ENCODE measurements at places on chromosomes 5 and 9.

DNA sequence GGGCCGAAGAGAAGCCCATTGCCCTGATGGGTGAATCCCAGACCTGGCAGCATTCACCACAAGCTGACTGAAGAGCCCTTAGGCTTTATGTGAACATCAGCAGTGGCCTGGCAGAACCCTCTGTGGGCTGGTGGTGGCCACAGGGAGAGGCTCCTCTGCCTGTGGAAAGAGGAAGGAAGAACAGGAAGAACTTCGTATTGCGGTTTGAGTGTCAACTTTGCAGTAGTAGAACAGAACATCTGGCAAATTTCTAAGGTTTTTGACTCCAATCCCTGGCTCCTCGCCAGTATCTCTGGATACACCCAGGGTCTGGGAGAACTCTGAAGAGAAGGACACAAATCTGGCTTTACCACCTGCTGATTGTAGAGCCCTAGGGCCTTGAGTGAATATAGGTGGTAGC is 356.4 kb upstream of the GRAMD2B start:
- peak; percentile 46 for DNase-seq

GRCh38 chr5:74167206-74167929 is 473.2 kb downstream of the ENC1 start:
- DNase-seq, result no peak

- DNase-seq, result no peak
Observed at GRCh38 chr5:108720391-108720790, 27.3 kb upstream of the FER start.

DNA sequence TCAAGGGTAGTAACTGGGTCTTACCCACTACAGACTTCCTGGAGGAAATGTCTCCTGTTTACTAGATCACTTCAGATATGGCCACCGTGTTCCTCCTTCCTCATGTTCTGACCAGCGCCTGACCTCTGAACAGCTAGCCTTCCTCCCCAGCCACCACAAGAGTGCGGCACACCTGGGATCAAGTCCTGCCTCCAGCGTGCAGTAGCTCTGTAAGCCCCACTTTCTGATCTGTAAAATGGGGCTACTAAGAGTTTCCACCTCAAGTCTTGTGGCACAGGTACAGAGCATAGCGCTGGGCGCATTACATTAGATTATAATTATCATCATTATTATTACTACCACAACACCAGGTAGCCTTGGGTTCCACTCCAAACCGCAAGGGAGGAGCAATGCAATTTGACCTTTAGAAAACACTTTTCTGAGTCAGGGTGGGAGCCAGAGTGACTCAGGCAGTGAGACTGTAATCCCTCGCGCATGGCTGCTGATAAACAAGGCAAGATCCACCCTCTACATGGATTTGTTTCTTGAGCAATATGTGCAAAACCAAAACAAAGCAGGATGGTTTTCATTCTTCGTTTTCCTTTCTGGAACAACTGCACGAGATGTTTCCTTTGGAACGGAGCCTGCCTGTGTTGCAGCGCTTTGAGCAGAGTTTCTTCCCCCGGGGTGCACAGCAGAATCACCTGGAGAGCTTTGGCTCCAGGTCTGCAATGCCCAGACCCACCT is 65.0 kb upstream of the ANGPTL2 start:
- no peak for DNase-seq

DNA sequence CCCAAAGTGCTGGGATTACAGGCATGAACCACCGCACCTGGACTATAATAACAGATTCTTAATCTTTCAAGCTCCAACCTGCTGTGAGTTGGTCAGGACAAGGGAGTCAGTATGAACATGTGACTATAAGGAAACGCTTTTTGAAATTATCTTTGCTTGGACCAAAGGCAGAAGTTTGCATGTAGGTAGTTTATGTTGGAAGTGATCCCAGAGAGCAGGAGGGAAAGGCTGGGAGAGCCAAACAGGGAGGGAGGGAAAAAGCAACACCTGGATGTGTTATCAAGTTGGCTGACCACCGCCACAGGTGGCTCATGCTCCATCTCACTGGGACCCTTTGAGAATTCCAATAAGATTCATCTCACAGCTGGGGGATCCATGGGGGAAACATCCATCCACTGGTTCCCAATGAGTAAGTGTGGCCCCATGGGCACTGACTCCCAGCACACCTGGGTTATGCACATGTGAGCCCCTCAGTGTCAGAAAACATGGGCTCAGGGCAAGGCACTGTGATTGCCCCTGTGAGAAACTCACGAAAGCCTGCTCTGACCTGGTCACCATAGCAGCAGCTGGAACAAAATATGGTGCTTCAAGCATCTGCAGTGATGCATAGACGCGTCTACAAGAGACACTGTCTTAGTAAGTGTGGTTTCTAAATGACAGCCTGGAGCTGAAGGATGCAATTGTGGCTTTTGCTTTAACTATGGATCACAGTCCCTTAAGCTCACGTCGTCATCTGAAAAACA is 62.1 kb downstream of the ARSB start:
- no peak for DNase-seq

GRCh38 chr5:107359033-107359915 is 311.5 kb downstream of the EFNA5 start:
- no peak for DNase-seq

DNA sequence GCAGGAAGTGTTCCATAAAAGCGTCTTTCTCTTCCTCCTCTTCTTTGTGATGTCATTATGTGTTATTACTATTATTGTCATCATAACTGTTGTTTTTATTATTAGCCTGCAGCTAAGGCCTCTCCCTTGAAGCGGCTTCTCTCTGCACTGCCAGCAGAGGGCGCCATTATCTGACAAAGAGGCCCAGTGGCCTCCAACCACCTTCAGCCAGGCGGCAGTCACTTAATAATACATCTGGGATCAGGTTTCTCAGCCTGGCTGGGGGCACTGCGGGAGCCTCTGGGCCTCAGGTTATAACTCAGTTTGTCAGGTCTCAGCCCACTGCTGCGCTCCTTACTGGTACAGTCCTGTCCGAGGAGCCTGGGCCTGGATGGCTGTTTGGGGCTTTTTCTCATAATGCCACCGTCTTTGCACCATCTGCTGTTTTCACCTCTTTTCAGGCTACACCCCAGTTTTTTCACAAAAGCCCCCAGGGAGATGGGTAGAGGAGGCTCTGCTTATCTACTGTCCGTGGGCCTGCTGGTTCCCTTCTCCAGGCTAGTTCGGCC is 281.9 kb downstream of the NSG2 start:
- peak; percentile 27 for DNase-seq

DNA sequence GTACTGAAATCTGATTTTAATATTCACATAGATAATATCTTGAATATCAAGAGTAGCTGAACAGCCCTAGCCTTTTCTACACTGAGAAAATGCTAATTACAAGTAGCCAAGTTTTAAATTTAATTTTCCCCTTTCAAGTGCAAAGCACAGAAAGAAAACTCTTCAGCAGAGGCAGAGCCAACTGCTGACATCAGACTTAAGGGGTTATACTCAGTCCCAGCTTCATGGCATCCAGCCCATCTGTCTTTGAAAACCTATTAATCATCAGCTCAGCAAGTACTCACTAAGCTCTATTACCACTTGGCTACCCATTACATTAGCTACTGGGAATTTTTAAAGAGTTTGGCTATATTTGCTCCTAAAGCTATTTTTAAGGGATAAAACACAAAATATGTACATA is 220.5 kb downstream of the SLC12A2 start:
- no peak for DNase-seq

- no peak for DNase-seq
Observed at GRCh38 chr5:154087260-154087659, 48.5 kb downstream of the MFAP3 start.

GRCh38 chr9:19149230-19149629 is 21.9 kb upstream of the PLIN2 start:
- no peak for DNase-seq

DNA sequence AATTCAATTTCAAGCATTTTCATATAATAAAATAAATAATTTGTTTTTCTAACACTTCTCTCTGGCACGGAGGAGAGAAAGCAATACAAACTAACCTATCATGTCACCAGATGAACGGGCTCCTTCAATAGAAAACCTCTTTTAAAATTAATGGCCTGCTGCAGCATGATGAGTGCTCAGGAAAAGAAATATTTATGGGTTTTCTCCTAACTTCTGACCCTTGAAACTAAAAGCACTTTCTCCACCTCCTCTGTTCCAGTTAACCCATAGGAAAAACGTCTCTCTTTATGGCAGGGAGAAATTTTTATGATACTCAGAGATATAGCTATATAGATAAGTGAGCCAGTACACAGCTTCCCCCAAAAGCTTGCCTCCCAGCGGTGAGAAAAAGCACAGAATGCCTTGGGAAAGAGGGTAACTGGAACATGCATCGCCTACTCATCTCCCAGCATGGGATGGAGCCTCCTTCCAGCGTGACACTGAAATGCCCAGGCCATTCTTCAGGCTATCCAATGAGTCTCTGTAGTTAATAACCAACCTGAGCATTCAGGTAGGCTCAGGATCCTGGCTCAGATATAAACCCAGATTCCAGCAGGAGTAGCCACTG is 963.0 kb upstream of the DMAC1 start:
- no peak for DNase-seq

- no peak for DNase-seq
Observed at GRCh38 chr9:25224309-25224708, 453.9 kb downstream of the TUSC1 start.

GRCh38 chr9:85483208-85483607 is 258.5 kb downstream of the AGTPBP1 start:
- DNase-seq, result no peak

GRCh38 chr9:114738581-114739316 is 56.8 kb upstream of the TEX48 start:
- peak; percentile 45 for DNase-seq

- DNase-seq, result no peak
Observed at GRCh38 chr5:23014825-23015224, 161.7 kb upstream of the CDH12 start.

DNA sequence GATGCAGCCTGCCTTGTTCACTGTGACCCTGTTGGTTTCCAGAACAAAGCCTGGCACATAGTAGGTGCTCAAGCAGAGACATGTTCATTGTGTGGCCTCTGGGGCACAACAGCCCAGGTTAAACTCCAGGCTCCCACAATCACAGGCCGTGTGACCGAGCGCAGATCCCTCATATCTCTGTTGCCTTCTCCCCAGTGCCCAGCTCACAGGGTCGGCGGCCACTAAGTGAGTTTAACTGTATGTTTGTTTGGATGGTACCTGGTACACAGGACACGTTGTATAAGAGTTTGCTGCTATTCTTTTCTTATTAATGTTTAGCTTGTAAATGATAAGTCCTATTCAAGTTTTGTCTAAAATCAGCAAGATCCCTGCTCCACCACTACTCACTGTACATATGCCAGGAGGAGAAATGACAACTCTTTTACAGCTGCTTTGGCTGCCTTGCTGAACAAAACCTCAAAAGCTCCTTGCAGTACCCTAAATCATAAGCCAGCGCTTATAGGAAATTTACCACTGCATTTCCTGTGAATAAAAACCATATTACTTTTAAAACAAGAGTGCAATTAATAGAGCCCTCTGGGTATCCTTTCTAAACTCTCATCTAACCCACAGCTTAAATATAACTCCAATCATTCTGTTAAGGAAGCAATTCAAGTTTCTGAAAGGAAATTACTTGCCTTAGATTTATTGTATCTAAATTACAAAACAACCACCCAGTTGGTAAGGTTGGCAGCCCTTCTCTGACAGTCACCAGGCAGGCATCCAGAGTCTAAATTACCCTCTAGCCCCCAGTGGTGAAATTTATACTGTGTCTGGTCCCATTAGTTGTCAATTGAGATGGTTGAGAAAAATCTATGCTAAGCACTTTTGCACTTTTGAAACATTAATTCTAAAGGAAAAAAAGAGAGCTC is 379.4 kb downstream of the SEMA5A start:
- DNase-seq, result no peak

GRCh38 chr5:75964008-75964407 is 119.2 kb upstream of the SV2C start:
- no peak for DNase-seq

GRCh38 chr5:137641148-137641547 is 94.7 kb downstream of the KLHL3 start:
- DNase-seq, result no peak

- DNase-seq, result no peak
Observed at GRCh38 chr9:132768932-132769905, 99.0 kb downstream of the GTF3C4 start.
